Breast epithelium (tissue), 4 donors: ENCODE measurements at places on chromosomes 11 and 22. TPM values are rescaled to one million over a fixed set of nuclear protein-coding genes. Genes with fewer than 3 reads are reported as not detected.

GRCh38 chr11:119615003-119615881, 113.8 kb downstream of the NECTIN1 start:
- no peak for DNase-seq

DNA sequence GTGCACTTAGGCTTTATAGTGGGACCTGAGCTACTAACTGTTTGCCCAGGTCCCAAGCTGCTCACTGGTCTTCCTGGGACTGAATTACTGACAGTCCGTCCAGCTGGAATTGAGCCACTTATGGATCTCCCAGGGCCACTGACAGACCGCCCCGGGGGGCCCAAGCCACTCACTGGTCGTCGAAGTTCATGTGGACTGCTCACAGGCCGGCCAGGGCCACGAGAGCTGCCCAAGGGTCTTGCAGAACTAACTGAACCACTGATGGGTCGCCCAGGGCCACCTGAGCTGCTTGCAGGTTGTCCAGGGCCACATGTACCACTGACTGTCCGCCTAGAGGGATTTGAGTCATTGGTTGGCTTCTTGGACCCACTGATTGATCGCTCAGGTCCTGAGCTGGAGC, 15.1 kb downstream of the MISFA start:
- DNase-seq, result no peak

- DNase-seq, result no peak
Observed at GRCh38 chr11:67352546-67353316, 615 bp downstream of the POLD4 start.

- no peak for DNase-seq
Observed at GRCh38 chr22:27836181-27836580, 34.6 kb upstream of the MN1 start.

Gene SMC1B
- total RNA-seq, result not detected

Gene SHANK2
- 38.8 TPM for total RNA-seq

Gene GAL
- 0.64 TPM for total RNA-seq
